ENCODE measurements at places on chromosomes 4 and X.
A peak's percentile ranks its signal among the peaks of the same experiment; 100 is the strongest.

- DNase-seq, result peak; percentile 44
Measured at GRCh38 chr4:25031077-25031621, 403 bp upstream of the LGI2 start.

DNA sequence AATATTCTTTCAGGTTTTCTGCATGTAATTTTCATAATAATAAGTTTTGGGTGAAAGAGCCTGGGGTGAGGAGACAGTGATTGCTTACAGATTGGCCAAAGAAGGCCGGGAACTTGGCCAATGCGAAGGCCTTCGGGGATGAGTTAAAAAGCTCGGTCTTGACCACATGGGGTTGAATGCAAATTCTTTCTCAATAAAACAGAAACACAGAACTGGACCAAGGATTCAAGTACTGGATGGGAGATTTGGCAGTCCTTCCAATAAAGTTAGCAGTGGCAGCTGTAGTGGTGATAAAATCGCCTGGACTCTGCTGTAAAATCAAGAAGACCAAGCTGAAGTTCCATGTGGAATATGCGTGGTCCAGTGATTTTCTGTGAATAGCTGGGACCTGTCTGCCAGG, 282.2 kb upstream of the KLF3 start:
- DNase-seq, result no peak

DNA sequence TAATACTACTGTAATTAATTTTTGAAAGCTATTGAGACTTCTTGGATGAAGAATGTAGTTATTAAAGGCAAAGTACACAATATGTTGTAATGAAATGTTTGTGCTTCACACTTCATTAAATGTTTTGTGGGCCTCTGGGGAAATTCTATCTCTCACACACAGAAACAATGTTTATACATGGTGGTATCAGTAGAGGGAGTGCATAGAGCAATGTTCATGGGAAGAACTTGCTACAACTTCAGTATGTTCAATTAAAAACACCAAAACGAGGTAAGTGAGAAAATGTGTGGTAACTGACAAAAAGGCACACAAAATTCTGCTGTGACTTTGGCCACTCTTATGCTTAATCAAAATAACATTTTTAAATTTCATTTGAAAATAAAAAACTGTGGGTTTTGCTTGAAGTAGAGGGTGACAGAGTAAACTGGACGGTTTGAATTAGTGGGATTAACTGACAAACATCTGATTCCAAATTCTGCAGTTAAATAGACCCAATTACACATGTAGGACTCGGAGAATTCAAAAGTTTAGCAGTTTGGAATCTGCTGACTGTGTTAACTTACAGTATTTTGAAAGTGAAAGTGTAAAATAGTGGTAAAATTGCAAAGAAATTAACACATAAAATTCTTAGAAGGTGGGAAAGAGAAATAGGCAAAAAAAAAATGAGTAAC, 111.4 kb upstream of the TTC29 start:
- DNase-seq, result no peak

DNA sequence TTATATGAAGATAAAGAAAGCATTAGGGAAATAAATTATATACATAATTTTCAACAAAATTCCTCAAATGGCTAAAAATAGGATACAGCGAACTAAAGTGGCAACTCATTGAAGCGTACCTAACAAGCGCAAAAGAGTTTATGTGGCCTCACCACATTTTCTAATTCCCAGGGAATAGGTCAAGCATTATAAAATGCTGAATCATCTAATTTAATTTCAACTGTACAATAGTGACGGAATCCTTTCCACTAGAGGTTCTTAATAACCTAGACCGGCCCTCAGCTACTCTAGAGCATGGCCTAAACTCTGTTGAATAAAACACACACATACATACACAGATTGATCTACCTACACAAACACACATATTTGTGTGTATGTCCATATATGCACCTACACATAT, 29.1 kb downstream of the CXXC4 start:
- no peak for DNase-seq

- DNase-seq, result no peak
Measured at GRCh38 chr4:54877006-54877405, 219.2 kb downstream of the KIT start.

DNA sequence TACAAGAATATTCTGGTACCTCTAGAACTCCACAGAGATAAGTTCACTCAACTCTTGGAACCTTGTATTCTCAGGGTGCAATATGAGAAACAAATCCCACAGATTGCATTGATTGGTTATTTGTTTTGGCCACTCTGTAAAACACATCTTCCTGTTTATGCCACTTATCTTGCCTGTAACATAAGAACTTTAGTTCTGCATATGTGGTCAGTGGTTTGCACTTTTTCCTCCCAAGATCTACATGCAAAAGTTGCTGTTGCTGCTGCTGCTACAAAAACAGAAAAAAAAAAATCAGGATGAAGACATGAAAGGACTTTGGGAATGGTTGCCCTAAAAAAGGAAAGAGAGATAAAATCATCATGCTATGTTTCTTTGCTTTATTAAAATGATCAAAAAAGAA, 9.6 kb downstream of the ODAPH start:
- no peak for DNase-seq
